Inflammatory macrophage treated with lipopolysaccharide for 4 hours (primary cell): ENCODE measurements at places on chromosomes 16 and 17.
A peak's percentile ranks its signal among the peaks of the same experiment; 100 is the strongest.

GRCh38 chr17:79160980-79161636 lies 86.5 kb downstream of the ENGASE start:
- no peak for DNase-seq

GRCh38 chr17:30600060-30600829 lies 123.0 kb downstream of the GOSR1 start:
- DNase-seq: peak; percentile 81

DNA sequence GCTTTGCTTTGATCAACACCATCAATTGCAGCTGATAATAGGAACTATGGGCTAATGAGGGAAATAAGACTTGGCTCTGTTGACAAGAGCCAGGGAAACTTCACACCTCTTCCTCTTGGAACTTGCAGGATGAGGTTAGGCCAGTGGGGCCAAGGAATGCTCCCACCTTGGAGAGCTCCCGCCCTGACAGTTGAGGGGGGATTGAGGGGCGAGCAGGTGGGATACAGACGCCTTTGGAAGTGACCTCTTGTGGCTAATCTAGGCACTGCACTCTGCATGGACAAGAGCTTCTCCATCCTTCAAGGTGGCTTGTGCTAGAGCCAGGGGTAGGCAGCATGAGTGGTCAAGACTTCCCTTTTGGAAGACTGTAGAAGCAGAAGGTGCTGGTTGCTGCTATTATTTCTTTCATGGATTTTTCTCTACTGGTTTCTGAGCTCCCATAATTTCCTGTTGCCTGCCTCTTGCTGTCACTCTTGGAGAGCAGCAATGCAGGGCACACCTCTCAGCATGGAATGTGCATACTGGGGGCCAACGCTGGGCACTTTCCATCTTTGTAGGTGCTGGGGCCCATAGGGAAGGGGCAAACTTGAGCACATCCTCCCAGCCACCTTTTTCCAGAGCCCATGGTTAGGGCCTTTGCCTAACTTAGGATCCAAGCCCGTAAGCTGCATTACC lies 2.3 kb upstream of the PHF12 start:
- DNase-seq: peak; percentile 38

- no peak for DNase-seq
These were observed 3.5 kb downstream of the MEFV start for GRCh38 chr16:3252967-3253366.

DNA sequence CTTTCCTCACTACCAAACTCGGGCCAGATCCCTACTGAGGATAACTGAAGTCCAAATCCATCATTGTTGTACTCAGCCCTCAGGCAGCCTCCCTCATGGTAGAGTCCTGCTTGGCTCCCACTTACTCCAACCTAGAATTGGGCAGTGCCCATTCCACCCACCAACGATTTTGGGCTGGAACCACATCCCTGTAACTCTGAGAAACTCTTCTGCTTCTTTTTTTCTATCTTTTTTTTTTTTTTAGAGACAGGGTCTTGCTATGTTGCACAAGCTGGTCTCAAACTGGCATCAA lies 1.2 kb downstream of the PRR14 start:
- DNase-seq: no peak

DNA sequence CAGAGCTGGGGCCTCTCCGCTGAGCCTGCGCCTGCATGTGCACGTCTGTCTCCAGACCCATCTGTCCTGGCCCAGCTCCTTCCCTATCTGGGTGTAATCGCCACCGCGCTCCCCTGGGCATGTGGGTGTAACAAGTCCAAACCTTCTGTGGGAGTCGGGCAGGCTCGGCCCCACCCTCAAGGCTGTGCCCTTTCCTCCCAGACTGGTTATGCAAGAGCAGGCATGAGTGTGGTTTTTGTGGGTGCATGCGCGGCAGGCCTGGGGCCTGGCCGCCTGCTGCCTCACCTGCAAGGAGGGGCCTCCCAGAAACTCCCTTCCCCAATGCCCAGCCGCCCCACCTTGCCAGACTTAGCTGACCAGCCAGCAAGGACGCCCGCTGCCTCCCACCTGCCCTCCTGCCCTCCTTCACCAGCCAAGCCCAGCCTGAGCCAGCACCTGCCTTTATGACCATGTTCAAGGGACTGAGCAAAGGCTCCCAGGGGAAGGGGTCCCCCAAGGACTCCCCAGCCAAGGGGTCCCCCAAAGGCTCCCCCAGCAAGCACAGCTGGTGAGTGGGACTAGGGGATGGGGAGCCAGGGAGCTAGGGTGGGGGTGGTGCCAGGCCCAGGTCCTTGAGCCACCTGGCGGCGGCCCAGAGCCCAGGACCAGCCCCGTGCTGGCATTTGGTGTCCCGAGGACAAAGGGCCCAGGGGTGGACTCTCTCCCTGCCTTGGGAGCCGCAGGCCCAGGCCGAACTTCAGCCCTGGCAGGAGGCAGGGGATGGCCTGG lies at the start of gene EVPLL:
Gene EVPLL, plus strand, starts transcription at position 342 of the 768 bp plus-strand sequence. CDS start 3,160 bp downstream, outside the sequence.
- DNase-seq: peak; percentile 67

DNA sequence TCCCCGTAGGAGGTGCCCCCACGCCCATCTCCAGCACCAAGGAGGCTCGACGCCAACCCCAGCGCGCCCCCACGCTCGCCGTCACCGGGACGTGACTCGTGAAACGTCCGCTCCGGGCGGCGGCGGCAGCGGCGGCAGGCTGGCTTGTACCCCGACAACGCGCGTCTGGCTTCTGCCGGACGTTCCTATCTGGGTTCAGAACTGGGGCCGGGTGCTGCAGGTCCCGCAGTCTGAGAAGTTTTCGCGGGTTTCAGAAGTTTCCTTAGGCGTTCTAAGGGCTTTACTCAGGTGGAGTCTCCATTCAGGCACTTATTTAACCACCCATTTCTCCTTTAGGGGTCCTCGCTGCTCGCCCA lies 672 bp upstream of the ALKBH5 start:
- peak; percentile 87 for DNase-seq

- peak; percentile 75 for DNase-seq
These were observed 16.4 kb downstream of the ITGAL start for GRCh38 chr16:30488764-30489605.

DNA sequence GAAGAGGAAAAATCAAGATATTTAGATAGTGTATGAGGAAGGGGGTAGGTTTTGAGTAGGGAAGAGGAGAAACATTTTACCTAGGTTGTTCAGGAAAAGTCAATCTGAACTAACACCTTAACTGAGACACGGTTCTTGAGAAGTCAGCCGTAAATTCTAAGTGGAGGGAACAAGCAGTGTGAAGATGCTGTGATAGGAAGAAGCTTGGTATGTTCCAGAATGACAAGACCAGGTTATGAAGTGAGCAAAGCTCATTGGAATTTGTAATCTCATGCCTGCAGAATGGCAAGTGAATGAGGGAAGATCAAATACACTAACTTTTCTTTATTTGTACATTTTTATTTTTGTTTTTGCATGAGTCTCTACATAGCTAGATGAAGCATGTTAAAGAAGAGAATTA lies 307.6 kb downstream of the ZFHX3 start:
- DNase-seq: no peak

DNA sequence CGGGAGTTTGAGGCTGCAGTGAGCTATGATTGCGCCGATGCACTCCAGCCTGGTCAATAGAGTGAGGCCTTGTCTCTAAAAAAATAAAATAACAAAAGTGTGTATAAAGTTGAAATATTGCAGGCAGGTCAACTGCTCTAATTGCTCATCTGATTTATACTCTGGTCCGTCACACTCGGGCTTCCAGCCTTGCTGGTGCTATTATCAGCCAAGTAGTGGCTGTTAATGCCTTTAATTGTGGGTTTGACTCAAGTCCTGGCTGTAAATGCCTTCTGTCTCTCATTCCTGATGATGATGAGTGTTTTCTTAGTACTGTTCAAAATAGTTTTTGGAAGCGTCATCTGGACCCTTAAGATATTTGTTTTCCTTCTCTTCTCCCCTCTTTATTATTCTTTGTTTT lies 18.4 kb downstream of the SYT17 start:
- no peak for DNase-seq

GRCh38 chr17:78384479-78385175 lies 6.2 kb downstream of the PGS1 start:
- no peak for DNase-seq

- DNase-seq: peak; percentile 44
These were observed 62.2 kb downstream of the DHRS7C start for GRCh38 chr17:9729034-9729650.

- peak; percentile 37 for DNase-seq
These were observed 26.3 kb downstream of the SMURF2 start for GRCh38 chr17:64635647-64636305.

GRCh38 chr16:50964491-50964890 lies 186.6 kb downstream of the SALL1 start:
- no peak for DNase-seq

DNA sequence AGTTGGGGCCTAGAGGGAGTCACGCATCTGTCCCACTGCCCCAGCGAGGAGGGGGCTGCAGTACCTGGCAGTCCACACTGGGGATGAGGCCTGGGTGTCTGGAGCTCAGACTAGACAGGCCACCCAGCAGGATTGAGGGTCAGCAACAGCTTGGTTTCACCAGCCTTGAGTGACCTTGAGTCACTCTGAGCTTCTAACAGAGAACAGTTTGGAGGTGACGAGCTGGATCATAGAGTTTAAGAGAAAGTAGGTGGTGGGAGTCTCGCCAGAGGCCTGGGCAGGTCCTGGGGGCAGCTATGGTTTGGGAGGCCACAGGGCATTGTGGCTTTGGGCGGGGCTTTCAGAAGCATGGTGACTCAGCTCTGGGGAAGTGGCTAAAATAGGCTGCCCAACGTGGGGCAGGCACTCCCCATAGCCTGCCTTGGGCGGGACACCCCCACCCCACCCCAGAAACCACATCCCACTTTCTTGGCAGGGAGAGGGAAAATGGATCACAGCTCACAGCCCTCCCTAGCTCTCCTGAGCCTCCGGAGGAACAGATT lies 20.5 kb downstream of the CDC42EP4 start:
- peak; percentile 84 for DNase-seq

DNA sequence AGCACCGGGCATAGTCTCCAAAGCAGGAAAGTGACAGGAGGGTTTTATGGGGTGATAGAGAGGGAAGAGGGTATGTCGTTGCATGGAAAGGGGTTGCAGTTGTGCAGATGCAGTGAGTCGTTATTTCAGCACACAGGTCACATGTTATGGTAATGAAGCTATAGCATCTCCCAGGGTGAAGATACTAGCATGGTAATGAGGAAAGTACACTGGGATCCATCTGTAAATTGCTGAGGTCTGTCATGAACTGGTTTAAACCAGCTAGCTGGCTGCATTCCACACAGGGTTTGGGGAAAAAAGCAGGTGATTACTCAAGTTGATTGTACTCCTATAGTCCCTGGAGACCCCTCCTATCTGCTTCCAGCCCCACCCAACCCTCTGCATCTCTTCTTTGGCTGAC lies 11.7 kb downstream of the COX11 start:
- no peak for DNase-seq

DNA sequence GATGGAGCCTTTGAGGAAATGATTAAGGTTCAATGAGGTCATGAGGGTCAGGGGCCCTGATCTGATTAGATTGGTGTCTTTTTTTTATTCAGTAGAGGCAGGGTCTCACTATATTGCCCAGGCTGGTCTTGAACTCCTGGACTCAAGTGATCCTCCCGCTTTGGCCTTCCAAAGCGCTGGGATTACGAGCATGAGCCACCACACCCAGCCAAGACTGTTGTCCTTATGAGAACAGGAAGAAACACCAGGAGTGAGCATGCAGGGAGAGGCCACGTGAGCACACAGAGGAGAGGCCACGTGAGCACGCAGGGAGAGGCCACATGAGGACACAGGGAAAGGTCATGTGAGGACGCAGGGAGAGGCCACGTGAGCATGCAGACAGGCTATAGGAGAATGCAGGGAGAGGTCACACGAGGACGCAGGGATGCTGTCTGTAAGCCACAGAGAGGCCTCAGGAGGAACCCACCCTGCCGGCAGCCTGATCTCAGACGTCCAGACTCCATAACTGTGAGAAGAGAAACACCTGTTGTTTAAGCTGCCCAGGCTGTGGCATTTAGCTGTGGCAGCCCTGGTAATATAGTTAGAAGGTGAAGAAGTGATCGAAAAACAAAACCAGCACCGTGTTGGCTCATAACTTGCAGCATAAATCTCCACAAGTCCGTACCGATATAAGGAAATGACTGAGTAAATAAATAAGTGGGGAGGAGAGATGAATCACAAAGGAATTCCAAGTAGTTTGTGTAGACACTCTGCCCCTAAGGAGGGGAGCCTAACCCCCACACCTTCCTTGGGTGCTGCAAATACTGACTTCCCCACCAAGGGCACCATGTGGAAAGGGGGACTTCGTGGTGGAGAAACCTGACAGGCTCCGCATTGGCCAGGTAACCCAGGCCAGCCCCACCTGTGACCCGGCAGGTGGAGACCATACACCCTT lies 14.6 kb upstream of the CSNK1D start:
- DNase-seq: peak; percentile 63

DNA sequence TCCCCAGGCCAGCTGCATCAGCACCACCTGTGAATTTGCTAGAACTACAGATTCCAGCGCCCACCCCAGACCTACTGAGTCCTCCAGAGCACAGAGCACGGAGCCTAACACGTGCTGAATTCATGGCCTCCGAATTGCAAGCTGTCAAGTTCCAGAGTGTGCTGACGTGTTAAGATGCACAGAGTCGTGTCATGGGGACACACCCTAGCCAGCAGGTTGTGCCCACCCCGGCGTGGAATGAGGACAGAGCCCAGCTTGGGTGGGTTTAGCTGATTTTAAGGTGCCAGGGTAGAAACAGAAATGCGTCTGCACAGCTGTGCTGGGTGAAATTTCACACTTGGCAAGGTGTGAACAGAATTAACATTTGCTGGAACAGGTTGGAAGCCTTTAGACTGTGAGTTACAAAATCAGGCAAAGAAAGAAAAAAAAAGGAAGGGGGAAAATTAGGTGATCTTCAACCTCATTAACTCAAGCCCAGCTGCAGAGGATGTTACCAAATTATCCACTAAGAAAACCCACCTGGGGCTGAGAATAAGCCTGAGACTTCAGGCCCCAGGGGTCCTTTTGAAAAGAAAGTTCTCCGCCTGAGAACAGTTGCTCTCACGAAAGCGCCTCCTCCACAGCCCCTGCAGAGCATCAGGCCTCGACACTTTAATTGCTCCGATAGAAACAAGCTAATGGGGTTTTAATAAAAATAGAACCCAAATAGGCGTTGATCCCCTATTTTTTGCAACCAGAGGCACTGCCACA lies 27.1 kb downstream of the GINS3 start:
- DNase-seq: no peak

GRCh38 chr17:47615766-47616424 lies 33.8 kb upstream of the KPNB1 start:
- DNase-seq: peak; percentile 60

DNA sequence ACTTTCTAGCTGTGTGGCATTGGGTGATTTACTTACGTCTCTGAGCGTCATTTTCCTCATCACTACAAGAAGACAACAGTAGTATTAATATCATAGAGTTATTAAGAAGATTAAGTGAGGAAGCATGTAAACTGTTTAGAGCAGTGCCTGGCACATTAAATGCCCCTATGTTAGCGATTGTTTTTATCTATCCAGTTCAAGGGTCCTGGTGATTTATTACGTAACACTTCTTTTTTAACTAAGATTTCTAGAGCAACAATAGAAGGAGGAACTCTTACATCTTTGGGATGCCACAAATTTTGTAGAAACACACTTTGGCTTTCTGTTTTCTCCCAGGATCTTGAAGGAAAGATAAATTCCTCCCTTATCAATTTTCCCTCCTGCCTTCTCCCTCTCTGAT lies 3.3 kb upstream of the GAS7 start:
- no peak for DNase-seq
